Lower leg skin (tissue), 4 donors: ENCODE measurements at places on chromosomes 11 and 22. TPM values are rescaled to one million over a fixed set of nuclear protein-coding genes. Genes with fewer than 3 reads are reported as not detected.

- no peak for DNase-seq
Observed at GRCh38 chr11:102079625-102080024, 30.6 kb upstream of the YAP1 start.

- no peak for DNase-seq
Observed at GRCh38 chr11:45321031-45321595, 35.0 kb upstream of the SYT13 start.

DNA sequence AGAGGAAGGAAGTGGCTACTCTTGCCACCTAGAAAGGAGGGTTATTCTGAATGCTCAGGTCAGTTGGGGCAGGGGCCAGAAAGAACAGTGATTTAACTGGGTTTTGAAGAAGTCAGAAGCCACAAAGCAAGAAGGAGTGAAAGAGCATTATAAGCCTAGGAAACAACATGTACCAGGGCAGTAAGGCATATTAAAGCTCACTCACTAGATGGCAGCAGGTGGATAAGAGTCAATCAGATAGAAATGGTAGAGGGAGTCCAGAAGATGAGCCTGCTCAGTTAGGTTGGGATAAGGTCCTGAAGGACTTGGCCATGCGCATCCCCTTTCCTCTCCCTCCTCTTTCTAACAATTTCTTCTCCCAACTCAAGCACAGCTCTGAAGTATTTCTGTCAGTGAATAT is 22.0 kb upstream of the PATE1 start:
- DNase-seq: no peak

The PRR33 gene
- not detected for total RNA-seq

The CASP1 gene
- 17.8 TPM for total RNA-seq

The RAB3IL1 gene
- 6.1 TPM for total RNA-seq
